ENCODE measurements at places on chromosomes 5 and 9. TPM values are rescaled to one million over a fixed set of nuclear protein-coding genes. Genes with fewer than 3 reads are reported as not detected.

DNA sequence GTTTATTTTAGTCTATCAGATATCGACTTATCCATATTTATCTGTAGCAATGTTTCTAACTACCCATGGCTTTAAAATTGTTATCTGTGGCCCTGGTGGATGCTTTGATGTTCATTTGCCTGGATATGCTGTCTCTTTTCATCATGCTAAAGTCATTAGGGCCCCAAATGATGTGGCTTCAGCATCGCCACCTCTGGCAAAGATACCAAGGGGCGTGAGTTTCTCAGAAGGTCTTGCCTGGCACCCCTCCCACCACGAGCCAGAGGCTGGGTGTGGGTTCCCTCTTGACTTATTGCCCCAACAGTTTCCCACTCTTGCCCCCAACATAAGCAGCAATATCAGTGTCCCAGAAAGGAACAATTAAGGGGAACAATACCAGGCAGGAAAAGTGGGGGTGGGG, 5.4 kb downstream of the ROPN1L start:
- no peaks in the 10 kb centered on the region for H3K27me3 ChIP-seq
- H3K36me3 ChIP-seq, result peaks cover 14% of the 10 kb centered on the region
- H3K27ac ChIP-seq, result no peak overlapping the region
- H3K4me3 ChIP-seq, result no peak overlapping the region
- no peak for DNase-seq

DNA sequence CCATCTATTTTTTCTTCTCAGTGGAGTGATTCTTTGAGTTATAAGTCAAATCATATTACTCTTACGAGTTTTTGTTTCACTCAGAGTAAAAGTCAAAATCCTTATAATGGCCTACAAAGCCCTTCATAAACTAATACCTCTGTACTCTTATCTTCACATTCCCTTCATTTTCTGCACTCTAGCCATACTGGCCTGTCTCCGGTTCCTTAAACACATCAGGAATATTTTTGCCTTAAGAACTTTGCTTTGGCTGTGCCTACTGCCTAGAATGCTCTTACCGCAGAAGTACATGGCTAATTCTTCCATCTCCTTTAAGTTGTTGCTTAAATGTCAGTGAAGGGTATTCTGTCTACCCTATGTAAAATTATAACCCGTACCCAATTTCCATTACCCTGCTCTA, 132.9 kb upstream of the GRHPR start:
- DNase-seq, result no peak
- peaks cover 82% of the 10 kb centered on the region for H3K4me1 ChIP-seq
- no peaks in the 10 kb centered on the region for H3K27me3 ChIP-seq
- no peak overlapping the region for H3K4me3 ChIP-seq

GRCh38 chr5:172141949-172142319, 46.1 kb downstream of the STK10 start:
- peaks cover 82% of the 10 kb centered on the region for H3K4me1 ChIP-seq
- H3K4me3 ChIP-seq, result no peak overlapping the region
- H3K27ac ChIP-seq, result no peak overlapping the region

DNA sequence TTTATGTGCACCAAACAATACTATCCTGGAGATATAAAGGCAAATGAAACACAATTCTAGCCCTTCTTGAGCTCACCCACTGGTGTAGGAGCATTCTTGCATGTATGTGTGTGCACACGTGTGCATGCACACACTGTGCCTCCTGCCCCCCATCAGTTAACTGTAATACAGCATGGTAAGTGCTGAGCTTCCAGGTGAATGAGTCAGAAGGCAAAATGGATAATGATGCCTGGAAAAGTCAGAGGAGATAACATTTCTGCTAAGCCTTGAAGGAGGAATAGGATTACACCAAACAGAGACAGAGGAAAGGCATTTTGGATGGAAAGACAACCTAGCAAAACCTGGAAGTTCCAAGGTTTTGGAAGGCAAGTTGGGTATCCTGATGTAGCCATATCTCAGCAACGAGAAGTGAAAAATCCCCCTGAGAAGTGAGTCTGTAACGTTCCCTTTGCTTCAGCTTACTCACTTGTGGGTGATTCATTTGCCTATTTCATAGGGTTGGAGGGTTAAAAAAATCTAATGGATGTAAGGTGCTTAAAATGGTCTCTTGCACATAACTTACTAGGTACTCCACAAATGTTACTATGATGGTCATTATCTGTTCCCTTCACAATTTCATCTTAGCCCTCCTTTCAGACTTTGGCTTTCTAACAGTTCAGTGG, 101.4 kb upstream of the STC2 start:
- H3K36me3 ChIP-seq, result no peaks in the 10 kb centered on the region
- no peak overlapping the region for H3K4me3 ChIP-seq
- DNase-seq, result no peak
- H3K27me3 ChIP-seq, result peaks cover 10% of the 10 kb centered on the region

DNA sequence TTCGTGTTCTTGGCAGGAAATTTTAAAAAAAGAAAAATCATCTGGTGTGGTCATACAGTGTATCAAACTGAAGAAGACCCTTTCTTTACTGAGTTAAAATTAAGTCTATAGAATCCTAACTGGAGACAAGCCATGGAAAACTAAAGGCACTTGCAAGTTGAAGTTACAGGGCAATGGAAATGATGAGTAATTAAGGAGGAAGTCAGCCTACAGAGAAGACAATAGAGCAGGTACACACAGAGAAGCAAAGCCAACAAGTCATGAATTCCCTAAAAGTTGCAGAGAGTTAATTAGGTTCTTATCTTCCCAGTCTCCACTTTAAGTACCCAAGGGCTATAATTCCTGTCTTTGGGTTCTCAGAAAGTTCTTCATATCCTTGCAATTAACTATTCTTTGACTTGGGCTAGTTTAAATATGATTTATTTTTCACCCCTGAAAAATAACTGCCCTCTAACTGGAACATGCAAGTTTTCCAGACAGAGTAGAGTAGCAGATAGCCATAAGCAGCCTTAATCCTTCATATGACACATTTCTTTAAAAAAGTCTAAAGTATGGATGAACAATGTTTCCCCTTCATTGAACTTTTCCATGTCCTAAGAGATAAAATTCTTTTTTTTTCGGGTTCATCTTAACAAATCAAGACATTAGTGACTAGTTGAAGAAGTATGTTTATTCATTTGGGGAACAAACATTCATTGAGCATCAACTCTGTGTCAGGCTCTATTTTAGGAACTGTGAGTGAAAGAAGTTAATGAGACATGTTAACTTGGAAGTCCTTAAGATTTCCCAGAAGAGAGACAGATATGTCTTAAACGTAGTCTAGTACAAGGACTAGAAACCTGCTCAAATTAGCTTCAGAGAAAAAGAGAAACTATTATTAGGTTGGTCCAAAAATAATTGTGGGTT, 5.2 kb upstream of the ITGA2 start:
- H3K27me3 ChIP-seq, result peaks cover 7% of the 10 kb centered on the region
- H3K4me1 ChIP-seq, result no peaks in the 10 kb centered on the region
- no peak for DNase-seq
- no peaks in the 10 kb centered on the region for H3K36me3 ChIP-seq
- H3K27ac ChIP-seq, result no peak overlapping the region
- H3K4me3 ChIP-seq, result no peak overlapping the region

- H3K36me3 ChIP-seq, result no peaks in the 10 kb centered on the region
- no peaks in the 10 kb centered on the region for H3K27me3 ChIP-seq
- H3K27ac ChIP-seq, result no peak overlapping the region
- no peak overlapping the region for H3K4me3 ChIP-seq
Observed at GRCh38 chr5:74476046-74476818, 164.3 kb downstream of the ENC1 start.

DNA sequence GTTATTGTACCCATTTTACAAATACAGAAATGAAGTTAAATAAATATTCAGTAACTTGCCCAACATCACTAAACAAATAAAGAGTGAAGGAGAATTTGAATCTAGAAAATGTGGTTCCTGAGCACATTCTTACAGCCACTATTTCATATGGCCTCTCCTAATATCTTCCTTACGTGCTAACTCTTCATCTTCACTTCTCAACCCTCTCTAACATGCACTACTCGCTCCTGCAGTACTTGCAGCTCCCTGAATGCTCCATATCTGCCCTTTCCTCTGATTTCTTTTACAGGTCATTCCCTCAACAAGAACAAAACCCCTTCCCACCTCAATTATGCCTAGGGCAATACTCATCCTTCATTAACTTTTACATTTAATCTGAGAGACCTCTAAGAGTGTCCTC, 711.5 kb downstream of the CETN3 start:
- H3K36me3 ChIP-seq, result no peaks in the 10 kb centered on the region
- H3K27me3 ChIP-seq, result no peaks in the 10 kb centered on the region
- DNase-seq, result no peak
- H3K4me1 ChIP-seq, result no peaks in the 10 kb centered on the region
- no peak overlapping the region for H3K27ac ChIP-seq

The LPAR1 gene
- polyA plus RNA-seq, result 12.9 TPM

The CMBL gene
- polyA plus RNA-seq, result 4.7 TPM

DNA sequence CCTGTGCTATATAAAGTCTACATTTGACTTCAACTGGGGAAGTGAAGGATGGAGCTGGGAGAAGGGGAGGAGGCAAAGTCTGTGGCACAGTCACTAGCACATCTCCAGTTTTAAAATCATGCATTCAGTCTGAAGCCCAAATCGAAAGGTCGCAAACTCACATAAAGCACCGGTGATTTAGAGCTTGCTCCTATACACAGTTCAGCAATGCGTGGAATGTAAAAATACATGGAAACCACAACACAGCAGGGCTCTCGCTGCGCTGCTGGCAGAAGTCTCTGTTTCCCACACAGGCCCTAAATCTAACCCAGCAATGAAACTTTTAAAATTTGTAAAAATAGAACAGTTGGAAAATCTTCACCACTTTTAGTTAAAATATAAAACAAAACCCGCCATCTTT, 68.2 kb downstream of the EBF1 start:
- H3K4me1 ChIP-seq, result peaks cover 5% of the 10 kb centered on the region
- H3K4me3 ChIP-seq, result no peak overlapping the region
- H3K27me3 ChIP-seq, result no peaks in the 10 kb centered on the region
- no peak for DNase-seq

GRCh38 chr5:142151436-142152383, 43.1 kb downstream of the NDFIP1 start:
- DNase-seq, result no peak
- peaks cover 78% of the 10 kb centered on the region for H3K36me3 ChIP-seq
- H3K27ac ChIP-seq, result no peak overlapping the region
- H3K4me3 ChIP-seq, result no peak overlapping the region
- H3K4me1 ChIP-seq, result no peaks in the 10 kb centered on the region

- DNase-seq, result no peak
- no peak overlapping the region for H3K4me3 ChIP-seq
- H3K4me1 ChIP-seq, result peaks cover 9% of the 10 kb centered on the region
- H3K27me3 ChIP-seq, result no peaks in the 10 kb centered on the region
- no peak overlapping the region for H3K27ac ChIP-seq
Observed at GRCh38 chr5:132714456-132715307, 22.7 kb downstream of the KIF3A start.

DNA sequence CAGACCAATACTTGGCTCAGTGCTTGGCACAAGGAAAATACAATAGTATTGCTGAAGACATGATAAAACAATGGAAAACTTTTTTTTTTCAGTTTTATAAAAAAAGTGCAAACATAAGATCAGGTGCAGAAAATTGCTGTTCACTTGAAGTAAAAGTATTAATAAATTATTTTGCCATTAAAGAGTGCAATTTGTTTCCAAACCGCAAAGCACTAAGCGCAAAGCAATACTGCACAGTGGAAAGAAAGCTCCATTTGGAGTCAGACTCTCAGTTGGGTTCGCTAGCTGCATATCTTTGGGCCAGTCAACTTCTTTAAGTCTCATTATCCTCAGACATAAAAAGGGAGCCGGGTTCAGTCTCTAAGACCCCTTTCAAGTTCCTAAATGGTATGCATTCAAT, 45.8 kb downstream of the MEF2C start:
- H3K36me3 ChIP-seq, result no peaks in the 10 kb centered on the region
- no peak for DNase-seq
- peaks cover 93% of the 10 kb centered on the region for H3K4me1 ChIP-seq
- H3K4me3 ChIP-seq, result no peak overlapping the region
- H3K27ac ChIP-seq, result peak overlapping the region; percentile 78

GRCh38 chr5:172923539-172923938, 35.7 kb upstream of the RPL26L1 start:
- H3K4me3 ChIP-seq, result no peak overlapping the region
- H3K27ac ChIP-seq, result no peak overlapping the region
- H3K36me3 ChIP-seq, result peaks cover 50% of the 10 kb centered on the region

DNA sequence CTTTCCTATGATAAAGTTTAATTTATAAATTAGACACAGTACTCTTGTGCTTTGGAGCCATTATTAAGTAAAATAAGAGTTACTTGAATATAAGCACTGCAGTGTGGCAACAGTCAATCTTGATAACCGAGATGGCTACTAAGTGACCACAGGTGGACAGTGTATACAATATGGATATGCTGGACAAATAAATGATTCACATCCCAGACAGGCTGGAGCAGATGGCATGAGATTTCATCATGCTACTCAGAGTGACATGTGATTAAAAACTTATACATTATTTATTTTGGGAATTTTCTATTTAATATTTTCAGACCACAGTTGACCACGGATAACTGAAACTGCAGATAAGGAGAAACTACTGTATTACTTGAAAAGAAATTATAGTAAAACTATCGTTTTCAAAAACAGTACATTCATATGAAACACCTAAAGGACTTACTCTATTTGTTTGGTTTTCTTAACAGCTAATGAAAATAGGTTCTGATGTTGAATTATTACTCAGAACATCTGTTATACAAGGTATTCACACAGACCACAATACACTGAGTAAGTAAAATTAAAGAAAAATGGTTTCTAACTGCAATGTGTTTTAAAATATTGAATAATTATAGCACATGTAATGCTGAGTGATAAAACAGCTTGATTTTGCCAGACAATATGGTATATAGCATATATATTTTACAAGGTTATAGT, 16.0 kb downstream of the LYRM7 start:
- H3K27ac ChIP-seq, result no peak overlapping the region
- no peaks in the 10 kb centered on the region for H3K4me1 ChIP-seq
- no peak overlapping the region for H3K4me3 ChIP-seq
- H3K36me3 ChIP-seq, result peaks cover 39% of the 10 kb centered on the region

The MARCOL gene
- polyA plus RNA-seq, result not detected

The ADGRD2 gene
- polyA plus RNA-seq, result not detected

GRCh38 chr9:103431809-103432208, 436.7 kb downstream of the CYLC2 start:
- H3K4me3 ChIP-seq, result no peak overlapping the region
- DNase-seq, result no peak
- H3K36me3 ChIP-seq, result no peaks in the 10 kb centered on the region
- no peak overlapping the region for H3K27ac ChIP-seq
- no peaks in the 10 kb centered on the region for H3K27me3 ChIP-seq
- H3K4me1 ChIP-seq, result no peaks in the 10 kb centered on the region

DNA sequence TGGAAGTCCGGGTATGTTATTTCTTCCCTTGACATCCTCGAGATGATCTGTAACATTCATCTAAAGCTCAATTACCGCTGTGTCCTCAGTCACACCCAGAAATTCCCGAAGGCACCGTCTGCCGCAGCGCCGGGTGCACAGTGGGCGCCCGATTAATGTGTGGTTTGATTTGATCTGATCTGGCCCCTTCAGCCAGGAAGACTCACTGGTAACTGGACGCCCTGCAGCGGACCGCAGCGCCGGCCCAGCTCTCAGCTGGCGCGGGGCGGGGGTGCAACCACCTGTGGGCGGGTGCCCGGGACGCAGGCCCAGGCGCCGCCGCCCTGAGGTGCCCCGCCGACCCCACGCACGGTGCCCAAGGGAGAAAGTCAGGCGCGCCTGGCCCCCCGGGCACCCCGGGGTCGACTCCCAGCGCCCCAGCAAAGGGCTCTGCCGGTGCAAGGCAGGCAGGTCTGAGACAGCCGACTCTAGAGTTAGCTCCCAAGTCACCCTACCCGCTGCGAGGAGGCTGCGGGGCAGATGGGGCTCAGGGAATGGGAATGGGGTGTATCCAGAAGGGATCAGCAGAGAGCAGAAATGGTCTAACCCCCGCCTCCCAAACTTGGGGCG, 1.7 kb downstream of the EPB41L4B start:
- H3K4me1 ChIP-seq, result peaks cover 19% of the 10 kb centered on the region
- H3K36me3 ChIP-seq, result no peaks in the 10 kb centered on the region
- no peak overlapping the region for H3K4me3 ChIP-seq

Data from spleen (tissue), 13 donors.